Nephron progenitor cell (in vitro differentiated cells): ENCODE measurements at places on chromosomes 3 and 15.

DNA sequence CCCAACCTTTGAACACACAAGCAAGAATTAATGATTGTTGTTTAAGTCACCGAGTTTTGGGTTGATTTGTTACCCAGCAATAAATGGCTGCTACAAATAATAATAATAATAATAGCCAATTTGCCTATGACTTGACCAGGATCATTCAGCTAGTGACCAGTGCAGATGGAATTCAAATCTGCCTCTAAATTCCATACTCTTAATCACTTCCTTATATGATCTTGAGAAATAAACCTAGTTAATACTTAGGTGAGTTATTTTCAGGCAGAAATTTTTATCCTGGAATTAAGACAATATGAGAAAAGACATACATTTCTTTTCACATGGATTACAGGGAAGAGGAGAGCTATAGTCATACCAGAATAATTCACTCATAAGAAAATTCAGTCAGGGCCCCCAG lies 116.0 kb upstream of the GALNT15 start:
- DNase-seq: no peak

DNA sequence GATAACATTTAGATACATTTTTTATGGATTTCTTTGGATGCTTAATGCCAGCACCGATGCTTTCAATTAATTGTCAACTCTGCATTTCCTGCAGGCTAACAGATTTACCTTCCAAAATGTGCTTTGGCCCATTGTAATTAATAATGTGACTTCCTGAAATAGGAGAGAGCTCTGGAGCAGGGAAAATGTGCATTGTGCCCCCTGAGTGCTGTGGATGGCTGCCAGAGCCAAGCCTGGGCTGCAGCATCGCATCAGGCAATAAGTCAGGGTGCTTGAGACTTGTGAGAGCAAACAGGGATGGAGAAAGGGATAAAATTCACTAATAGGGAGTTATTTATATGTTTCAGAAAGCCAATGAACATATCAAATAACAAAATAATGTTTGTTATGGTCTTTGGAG lies 133.8 kb downstream of the MOBP start:
- DNase-seq: no peak

- no peak for DNase-seq
Measured at GRCh38 chr3:96755519-96755918, 58.9 kb upstream of the EPHA6 start.

DNA sequence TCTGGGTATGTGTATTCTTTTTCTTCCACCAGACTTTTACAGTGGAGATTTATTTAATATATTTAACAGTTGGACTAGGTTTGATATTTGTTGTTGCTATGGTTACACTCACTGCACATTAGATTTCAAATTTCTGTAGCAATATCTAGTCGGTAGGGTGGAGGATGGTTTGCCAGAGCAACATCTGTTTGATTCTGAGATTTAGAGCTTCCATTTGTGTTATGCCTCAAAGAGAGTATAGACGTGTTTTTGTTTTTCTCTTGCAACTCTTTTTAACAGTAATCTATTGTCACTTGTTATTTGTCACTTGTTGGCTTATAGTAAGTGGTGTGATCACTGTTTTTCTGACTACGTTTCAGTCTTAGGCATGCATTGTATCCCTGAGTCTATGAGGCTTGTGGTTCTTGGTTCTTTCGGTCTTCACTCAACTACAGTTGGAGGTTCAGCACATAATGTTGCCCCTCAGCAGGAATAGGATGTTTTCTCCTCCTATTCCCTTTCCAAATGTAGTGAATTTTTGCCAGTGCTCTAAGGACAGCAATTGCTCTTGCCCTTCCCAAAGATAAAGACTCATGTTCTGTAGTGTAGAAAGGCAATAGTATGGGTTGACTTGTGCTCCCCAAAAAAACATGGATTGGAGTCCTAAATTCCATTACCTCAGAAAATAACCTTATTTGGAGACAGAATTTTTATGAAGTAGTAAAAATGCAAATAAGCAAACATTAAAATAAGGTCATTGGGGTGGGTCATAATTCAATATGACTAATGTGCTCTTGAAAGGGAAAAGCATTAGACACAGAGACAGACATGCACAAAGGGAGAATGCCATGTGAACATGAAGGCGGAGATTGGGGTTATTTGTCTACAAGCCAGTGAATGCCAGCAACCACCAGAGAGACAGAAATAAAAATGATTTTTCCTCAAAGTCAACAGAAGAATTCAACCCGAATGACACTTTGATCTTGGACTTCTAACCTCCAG lies 692.1 kb downstream of the DIPK2A start:
- no peak for DNase-seq

- no peak for DNase-seq
Measured at GRCh38 chr3:135762188-135762856, 203.2 kb upstream of the PPP2R3A start.

DNA sequence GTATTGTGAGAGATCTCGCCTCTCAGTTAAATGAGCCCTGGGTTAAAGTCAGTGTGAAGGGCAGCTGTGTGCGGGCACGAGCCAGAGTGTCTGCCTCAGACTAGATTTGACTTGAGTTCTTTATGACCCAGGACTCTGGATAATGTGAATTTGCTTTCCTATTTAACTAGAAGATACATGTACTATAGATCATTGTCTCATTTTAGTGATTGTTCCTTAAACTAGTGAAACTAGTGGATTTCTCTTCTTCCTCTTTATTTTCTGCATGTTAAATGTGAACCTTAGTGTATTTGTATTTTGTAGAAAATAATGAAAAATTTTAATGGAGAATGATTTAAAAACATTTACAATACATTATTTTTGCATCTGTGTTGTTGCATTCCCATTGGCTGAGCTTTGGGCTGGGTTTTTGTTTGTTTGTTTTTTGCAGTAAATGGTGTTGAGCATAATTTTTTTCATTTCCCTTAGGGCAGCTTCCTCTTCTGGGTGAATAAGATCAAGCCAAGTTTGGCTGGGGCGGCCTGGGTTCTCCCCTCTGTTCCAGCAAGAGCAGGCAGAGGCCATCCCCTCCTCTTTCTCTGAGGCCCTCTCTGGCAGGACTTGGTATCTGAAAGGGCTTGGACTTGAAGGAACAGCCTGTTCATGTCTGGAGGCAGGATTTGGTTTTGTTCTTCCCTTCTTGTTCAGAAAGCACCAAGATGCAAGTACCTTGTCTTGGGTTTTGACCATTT lies 15.0 kb downstream of the GCSAM start:
- no peak for DNase-seq
